ENCODE measurements at places on chromosomes 4 and X. TPM values are rescaled to one million over a fixed set of nuclear protein-coding genes. Genes with fewer than 3 reads are reported as not detected.
A peak's percentile ranks its signal among the peaks of the same experiment; 100 is the strongest.

- no peaks in the 10 kb centered on the region for H3K27me3 ChIP-seq
- no peak overlapping the region for H3K4me3 ChIP-seq
- no peak for DNase-seq
- H3K36me3 ChIP-seq, result no peaks in the 10 kb centered on the region
- H3K4me1 ChIP-seq, result no peaks in the 10 kb centered on the region
- no peak overlapping the region for H3K27ac ChIP-seq
Observed at GRCh38 chrX:69027181-69028005, 137.9 kb downstream of the PJA1 start.

GRCh38 chr4:10143171-10143570 is 26.6 kb upstream of the WDR1 start:
- H3K27ac ChIP-seq, result no peak overlapping the region
- no peaks in the 10 kb centered on the region for H3K27me3 ChIP-seq
- H3K4me1 ChIP-seq, result no peaks in the 10 kb centered on the region
- no peak overlapping the region for H3K4me3 ChIP-seq
- H3K36me3 ChIP-seq, result no peaks in the 10 kb centered on the region

DNA sequence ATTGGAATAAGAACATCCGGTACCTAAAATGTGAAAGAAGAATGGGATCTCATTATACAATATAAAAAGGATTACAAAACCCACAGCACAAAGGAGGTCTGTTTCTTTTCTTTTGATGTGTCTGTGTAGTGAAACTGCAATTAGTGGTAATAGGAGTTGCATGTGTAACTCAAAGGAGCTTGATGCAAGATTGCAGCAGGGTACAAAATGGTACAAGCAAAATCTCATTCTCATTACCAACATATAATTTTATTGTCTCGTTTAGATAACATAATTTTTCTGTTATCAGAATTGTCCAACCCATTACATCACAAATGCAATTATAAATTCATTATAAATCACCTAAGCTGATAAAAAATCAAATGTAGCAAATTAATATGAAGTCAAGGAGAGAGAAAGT is 47.1 kb upstream of the CCSER1 start:
- no peak overlapping the region for H3K4me3 ChIP-seq
- no peak overlapping the region for H3K27ac ChIP-seq
- DNase-seq, result no peak
- no peaks in the 10 kb centered on the region for H3K36me3 ChIP-seq

GABRQ gene
- 0.30 TPM for total RNA-seq

CCDC120 gene
- 2.5 TPM for total RNA-seq

GRCh38 chr4:109560687-109561461 is 828 bp downstream of the MCUB start:
- H3K27me3 ChIP-seq, result no peaks in the 10 kb centered on the region
- peaks cover 12% of the 10 kb centered on the region for H3K4me1 ChIP-seq
- H3K36me3 ChIP-seq, result peaks cover 5% of the 10 kb centered on the region

GRCh38 chrX:40402831-40403533 is 177.8 kb upstream of the ATP6AP2 start:
- no peak overlapping the region for H3K27ac ChIP-seq
- no peaks in the 10 kb centered on the region for H3K27me3 ChIP-seq
- H3K4me3 ChIP-seq, result no peak overlapping the region
- DNase-seq, result peak; percentile 28
- no peaks in the 10 kb centered on the region for H3K4me1 ChIP-seq

GSTCD gene
- 23.3 TPM for total RNA-seq

STOX2 gene
- total RNA-seq, result 5.6 TPM

Measured in SJCRH30 (cell line).